ENCODE measurements at places on chromosomes 2 and 18. TPM values are rescaled to one million over a fixed set of nuclear protein-coding genes. Genes with fewer than 3 reads are reported as not detected.

NLRC4 gene
- total RNA-seq: 0.07 TPM

NGEF gene
- total RNA-seq: not detected

DNA sequence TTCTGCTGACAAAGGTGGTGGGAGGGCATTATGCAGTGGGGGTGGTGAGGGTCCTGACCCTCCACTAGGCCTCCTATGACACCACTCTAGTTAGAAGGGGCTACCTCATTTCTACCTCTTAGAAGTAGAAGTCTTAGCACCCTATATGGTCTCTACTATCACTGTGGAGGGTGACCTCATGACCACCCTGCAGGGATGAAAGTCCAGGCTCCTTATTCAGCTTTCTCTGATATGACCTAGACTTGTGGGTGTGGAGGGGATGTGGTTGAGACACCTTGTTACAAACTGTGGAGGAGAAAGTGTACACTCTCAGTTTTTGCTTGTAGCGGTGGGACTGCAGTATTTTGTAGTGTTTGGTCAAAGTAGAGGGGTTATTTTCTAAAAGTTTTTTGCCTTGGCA, 18.6 kb downstream of the TMEM182 start:
- no peak for DNase-seq

DNA sequence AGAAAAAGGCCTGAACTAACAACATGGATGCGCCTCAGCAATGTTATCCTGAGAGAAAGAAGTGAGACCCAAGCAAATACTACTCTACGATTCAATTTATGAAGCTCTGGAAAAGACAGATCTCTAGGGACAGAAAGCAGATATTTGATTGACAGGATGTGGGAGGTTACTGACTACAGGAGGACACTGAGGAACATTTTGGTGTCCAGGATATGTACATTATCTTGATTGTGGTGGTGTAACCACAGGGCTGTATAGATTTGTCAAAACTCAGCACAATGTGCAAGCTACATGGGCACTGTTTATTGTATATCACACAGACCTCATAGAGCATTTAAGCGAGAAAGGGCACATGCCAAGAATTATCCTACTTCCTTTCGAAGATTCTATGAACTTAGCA, 219.8 kb downstream of the PTGR3 start:
- DNase-seq: no peak

GRCh38 chr18:7848054-7848412, 280.9 kb downstream of the PTPRM start:
- DNase-seq: no peak

DNA sequence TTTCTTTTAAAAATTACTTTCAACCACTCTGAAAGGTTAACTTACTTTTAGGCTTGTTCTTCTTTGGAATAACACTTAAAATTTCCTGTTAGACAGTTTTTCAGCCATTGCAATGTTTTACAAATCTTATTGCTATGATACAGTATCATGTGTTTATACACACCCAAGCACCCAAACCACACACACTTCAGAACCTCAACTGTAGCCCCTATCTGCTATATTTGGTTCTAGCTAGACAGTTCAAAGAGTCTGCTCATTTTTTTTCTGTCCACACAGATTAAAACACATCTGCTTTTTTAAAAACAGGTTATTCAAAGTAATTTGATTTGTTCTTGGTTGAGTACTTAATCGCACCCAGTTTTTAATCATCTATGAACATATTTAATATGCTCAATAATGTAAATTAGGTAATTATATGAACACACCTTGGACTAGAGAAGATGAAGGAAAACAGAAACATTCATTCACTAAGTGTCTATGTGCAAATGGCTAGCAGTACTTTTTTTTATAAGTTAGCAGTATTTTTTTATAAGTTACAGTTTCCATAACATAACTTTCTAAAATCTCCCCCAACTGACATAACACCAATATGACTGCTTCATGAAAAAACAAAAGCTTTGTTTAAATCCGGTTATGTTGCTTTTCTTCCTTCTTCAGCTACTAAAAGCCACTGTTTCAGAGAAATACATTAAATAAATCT, 17.6 kb downstream of the FBXO11 start:
- DNase-seq: no peak

GRCh38 chr2:64289251-64289650, 145.0 kb upstream of the PELI1 start:
- no peak for DNase-seq

DNA sequence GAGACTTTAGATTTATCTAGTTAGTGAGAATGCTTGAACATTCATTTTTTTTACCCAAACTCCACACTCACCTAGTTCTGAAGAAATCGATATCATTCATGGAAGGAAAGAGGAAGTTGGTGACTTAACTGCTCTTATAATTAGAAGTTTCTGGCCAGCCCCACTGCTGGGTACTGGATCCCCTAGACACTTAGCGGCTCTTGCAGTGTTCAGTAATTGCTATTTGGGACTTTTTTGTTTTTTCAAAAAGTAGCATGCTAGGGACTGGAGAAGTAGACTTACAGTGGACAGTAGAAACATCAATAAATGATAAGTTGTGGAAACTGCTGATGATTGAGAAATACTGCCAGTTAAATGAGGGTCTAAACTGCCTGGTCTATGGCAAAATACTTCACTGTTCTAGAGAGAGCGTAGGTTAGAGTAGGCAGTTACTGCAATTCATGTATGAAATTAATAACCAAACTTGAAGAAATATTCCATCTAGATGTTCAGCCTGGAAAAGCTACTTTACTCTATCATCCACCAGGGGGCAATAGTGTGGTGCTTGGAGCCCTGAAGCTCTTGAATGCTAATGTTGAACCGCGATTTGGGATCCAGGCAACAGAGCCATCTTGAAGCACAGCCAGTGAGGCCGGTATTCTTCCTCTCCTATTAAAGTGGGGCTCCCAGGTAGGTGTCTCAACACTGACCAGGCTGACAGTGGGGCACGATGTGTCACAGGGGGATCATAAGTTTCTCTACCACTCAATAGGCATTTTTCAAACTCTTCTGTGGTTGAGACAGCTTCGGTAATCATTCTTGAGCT, 146.1 kb upstream of the SESTD1 start:
- peak; percentile 40 for DNase-seq

GRCh38 chr2:113216891-113217454, 43.2 kb downstream of the PSD4 start:
- DNase-seq: no peak

DNA sequence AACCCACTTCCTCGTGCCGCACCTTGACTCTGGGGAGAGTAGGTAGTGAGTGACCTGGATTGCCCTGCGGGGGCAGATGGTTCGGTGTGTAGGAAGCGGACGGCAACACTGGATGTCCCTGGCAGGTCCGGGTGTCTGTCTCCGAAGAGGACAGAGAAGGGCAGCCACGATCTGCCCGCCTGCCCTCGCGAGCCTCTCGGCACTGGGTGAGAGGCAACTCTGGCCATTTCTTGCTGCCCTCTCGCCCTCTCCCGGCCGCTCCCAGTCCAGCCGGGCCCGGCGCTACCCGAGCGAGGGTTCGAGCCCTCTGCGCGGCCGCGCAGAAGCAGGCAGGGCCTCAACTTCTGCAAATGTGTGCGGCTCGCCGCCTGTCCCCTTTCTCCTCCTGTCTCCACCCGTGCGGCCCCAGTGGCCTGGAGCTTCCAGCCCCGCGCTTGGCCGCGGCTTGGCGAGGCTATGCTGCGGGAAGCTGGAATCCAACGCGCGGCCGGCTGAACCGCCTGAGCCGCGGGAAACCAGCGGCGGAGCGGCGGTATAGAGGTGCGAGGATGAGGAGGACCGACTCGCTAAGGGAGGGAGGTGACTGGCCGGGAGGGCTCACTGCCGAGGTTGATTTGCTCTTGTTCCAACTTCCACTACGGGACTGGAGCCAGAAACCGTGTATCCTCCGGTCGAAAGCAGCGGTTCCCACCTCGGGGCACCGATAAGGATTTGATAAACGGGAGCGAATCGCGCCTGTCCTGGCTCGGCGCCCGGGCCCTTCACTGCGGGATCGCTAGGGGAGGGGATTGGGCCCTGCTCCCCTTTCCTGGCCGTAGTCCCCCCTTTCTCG, 1.5 kb downstream of the EPAS1 start:
- DNase-seq: peak; percentile 54

DNA sequence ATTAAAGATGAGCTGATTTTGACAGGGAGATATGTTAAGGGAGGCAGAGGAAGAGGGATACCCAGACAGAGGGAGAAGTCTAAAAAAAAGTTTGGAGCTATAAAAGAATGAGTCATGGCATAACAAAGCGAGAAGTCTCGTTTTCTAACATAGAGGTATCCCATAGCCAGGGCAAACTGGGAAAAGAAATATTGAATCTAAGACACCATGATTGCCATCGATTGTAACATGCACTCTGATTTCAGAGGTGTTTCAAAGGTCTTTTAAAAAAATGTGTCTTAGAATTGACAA, 110.7 kb downstream of the MDH1 start:
- DNase-seq: no peak
